ENCODE measurements at places on chromosomes 2 and 18.

DNA sequence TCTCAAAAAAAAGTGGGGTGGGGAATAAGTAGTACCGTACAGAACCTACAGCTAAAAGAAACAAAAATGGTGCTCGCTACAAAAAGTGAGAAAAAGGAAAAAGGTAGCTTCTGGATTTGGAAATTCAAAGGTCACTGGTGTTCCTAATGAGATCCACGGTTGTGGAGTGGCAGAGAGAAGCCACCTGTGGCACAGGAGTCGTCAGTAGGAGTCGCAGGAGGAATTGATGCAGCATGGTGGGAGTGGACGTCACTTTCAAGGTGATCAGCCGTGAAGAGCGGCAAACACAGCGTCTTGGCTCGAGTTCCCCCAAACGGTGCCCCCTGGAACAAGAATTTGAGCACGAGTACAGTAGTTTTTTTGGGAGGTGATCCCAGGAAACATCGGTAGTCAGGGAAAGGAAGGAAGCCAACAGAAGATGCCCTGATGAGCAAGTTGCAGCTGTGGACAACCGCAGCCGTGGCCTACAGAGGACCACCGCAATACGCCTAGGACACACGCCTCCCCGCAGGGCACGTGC, 1.4 kb upstream of the TTL start:
- no peak for DNase-seq

DNA sequence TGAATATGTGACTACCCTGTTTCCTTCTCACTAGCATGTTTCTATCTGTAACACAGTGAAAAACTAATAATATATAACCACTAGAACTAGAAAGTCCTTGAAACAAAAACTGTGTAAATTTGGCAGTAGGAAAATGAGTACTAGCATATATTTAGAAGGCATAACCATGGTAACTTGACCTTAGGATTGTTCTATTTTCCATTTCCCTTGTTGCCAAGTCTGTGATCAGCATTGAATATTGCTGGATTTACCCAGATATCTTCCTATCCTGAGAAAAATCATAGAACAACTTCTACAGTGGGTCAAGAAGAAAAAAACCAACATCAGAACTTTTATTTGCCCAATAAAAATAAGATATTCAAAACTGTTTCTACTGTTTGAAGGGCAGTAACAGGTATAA, 563.9 kb upstream of the NRXN1 start:
- DNase-seq: no peak

DNA sequence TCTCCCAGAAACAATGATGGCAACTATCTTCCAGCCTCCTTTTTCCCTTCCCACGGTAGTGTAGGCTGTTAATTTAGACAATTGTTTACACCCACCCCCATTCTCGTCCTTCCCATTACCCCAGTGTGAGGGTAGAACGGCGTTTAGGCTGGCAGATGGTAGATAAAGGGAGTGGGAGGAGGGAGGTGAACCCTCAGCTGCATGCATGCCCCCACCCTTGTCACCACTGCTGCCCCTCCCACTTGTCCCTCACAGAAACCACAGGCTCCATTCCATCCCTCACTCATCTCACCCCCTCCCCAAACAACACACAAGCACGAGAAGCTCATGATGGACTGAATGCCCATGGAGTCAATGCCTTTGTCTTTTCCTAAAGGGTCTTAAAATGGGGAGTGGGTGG, 107.9 kb upstream of the PARD3B start:
- no peak for DNase-seq

GRCh38 chr2:86789687-86790133, 1.0 kb downstream of the CD8A start:
- no peak for DNase-seq

GRCh38 chr2:128380961-128381938, 62.6 kb upstream of the HS6ST1 start:
- no peak for DNase-seq

- peak; percentile 48 for DNase-seq
These were observed 6.3 kb downstream of the RAB12 start for GRCh38 chr18:8615397-8616027.

DNA sequence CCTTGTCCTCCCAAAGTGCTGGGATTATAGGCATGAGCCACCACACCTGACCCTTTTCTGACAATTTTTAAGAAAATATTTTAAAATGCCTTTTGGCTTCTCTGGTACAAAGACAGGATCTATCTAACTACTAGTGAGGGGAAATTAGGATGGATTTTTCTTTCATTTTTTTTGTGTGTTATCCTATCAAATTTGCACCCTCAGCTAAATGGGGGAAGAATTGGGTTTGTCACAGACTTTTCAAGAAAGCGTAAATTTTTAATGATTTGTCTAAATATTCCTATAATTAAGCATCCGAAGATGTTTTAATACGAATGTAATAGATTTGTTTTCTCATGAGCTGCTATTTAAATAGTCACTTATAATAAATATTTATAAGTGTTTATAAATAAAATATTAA, 340.0 kb upstream of the ETAA1 start:
- no peak for DNase-seq

GRCh38 chr18:50656841-50657470, 97.1 kb downstream of the MAPK4 start:
- no peak for DNase-seq

DNA sequence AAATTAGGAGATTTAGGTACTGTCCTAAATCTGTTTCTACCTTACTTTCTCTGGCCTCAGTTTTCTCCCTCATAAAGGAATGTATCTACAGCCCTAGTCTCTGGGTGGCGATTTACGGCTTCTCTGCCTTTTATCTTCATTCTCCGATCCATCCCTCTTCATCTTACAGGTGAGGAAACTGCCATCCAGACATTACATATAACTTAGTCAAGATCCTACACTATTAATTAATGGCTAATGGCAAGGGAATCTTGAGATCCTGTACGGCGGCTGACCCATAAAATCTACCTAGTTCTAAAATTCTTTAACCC, 386 bp upstream of the YIPF4 start:
- no peak for DNase-seq

DNA sequence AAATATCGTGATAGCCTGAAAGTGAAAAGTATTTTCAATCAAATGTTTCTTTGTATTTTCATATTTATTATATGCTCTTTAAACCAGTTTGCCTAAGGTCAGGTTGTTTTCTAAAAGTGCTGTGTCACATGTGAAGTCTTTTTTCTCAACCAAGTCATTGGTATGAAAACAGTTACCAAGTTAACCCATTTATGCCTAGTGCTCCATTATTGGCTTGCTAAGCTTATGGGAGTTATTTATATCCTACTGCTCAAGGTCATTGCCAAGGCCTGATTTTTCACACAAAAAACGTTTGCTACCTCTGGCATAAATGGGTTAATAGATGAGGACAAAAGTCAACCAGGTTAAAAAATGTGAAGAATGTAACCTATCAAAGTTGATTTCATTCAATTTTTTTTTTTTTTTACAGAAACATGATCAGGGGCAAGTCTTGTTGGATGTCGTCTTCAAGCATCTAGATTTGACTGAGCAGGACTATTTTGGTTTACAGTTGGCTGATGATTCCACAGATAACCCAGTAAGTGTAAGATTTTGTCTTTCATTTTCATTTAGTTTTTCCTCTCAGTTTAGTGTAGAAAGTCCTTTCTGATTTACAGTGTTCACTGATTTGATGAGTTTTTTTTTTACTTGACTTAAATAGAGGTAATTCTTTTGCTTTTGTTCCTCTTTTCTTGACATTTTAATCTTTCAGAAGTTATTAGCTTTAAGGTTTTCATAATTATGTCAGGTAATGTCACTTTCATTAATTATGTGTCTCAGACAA, 102.6 kb downstream of the PTPN4 start:
- no peak for DNase-seq

DNA sequence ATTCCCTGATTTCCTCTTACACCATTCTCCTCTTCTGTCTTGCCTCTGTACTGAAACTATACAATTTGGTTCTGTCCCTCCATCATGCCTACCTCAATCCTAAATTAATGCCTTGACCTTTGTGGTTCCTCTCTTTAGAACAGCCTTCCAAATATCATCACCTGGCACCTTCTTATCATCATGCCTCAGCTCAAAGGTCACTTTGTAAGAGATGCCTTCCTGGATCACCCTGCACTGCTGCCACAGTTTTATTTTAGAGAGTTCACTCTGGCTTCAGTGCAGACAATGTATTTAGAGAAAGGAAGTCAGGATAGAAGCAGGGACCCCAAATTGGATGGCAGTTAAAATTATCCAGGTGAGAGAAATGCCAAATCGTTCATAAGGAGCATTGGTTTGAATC, 64.5 kb downstream of the LRRTM4 start:
- no peak for DNase-seq

DNA sequence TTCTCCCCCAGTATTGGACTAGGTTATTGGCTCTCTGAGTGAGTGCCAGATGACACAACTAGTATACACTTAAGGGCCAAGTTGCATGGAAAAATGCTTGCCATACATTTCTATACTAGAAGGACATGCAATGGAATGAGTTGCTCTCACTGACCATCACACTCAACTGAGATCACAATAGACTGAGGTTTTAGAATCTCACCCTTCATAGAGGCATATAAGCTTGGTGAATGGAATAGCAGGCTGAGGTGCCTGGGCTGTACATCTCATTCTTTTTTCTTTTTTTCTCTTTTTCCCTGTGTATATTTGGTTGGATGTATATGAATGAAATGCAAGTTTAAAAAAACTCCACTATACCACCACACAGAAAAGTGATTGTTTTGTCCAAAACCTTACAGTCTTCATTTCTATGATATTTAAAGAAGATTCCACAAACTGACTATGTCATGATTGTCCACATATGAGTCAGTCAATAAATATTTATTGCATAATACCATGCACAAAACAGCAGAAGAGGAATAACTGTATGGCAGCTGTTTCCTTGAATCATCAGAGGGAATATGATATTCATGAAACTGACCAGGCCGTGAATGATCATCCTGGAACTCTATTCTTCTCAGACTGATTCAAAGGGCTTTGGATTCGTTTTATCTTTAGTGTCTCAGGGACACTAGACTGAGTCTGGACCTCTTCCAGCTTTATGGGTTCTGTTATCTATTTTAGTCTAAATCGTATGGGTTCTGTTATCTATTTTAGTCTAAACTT, 122.6 kb upstream of the STK17B start:
- no peak for DNase-seq

DNA sequence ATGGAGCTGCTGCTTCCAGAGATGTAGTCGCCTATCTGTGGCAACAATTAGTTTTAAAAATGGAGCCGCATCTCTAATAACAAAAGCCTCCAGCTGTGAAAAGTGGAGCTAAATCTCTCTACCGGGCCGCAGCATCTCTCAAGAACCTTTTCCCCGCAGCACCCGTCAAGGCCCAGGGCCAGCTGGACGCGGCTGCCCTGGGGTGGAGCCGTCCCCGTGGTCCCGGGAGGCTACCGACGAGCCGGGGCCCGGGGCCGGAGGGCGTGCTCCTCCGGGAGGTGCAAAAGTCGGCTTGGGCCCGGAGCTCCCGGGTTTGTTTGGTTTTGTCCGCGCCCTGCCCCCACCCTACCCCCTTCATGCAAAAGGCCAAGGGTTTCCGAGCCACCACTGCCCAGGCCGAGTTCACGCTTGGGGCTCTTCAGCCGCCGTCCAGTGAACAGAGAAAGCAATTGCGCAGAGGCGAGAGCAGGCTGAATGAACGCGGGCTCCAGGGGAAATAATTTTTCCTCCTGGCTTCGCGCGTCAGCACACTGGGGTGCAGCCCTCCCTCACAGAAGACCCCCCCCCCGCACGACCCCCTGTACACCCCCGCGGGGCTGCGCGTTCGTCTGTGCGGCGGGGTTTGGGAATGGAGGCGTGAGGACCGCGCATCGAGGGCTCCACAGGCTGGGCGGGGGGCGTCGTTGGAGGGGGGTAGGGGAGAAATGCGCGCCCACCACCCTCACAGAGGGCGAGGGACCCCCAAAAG, 557 bp upstream of the GREB1L start:
- DNase-seq: no peak

DNA sequence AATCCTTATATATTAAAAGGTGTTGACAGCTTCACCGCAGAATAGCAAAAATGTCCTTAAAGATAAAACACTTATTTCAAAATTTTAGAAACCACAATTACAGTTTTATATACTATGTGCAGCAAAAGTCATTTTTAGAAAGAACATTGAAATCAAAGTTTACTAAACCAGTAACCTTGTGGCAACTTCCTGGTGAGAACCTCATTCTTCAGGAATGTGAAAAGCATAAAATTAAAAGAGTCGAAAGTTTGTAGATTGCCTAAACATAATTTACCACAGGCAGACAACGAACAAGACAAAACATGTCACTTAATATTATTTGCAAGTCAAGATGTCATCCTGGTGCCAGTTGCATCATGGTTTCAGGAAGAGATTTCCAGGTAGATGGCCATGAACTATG, 108.3 kb upstream of the NRP2 start:
- no peak for DNase-seq

DNA sequence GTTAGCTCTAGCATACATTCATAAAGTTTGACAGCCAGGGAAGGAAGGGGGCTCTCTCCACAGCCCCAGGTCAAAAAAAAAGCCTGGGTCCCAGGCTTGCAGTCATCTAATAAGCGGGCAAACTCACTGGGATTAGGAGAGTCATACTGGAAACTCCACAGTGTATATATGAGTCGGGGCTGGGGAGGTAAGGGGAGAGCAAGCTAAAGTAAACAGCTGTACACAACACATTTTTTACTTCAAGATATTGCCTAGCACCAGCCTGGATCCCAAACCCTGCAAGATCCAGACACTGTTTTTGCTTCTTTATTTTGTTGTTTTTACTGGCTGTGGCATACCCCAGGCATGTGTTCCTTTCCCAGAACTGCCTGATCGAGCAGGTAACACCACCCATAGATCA, 291.3 kb upstream of the TANK start:
- DNase-seq: no peak

DNA sequence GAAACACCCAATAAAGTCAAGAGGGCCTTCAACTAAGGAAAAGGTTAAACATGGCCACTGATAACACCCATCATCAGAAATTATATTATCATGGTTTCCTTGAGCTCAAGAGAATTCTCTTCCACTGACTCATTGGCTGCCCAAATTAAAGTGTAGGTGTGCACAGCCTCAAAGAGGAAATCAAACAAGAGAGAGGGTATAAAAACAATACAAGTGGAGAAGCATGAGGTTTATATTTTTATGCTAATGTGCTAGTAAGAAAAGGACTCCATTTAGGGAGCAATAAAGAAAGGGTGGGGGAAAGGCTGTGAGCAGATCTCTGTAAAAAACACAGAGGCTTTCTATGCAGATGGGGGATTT, 168.8 kb upstream of the VRK2 start:
- no peak for DNase-seq

DNA sequence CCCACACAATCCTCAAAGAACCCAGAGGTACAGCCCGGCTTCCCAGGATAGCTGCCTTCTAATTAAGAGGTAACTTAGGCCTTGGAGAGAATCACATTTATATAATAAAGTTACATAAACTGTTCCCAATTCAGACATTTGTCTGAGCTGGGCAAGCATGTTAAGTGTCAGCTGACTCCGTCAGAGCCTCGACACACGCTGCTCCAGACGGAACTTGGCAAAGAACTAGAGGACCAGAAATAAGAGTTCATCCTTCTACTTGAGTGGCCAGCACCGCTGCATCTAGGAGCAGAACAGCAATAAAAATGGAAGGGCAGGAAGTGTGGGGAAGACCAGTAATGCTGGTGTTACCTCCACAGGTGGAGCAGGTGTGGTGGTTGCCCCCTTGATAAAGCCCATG, 80.5 kb downstream of the MYO5B start:
- no peak for DNase-seq

- DNase-seq: no peak
These were observed 208.6 kb downstream of the DCDC2C start for GRCh38 chr2:3911882-3912455.

GRCh38 chr2:12363138-12363537, 353.6 kb upstream of the TRIB2 start:
- DNase-seq: no peak

Measured in cerebellar nuclear complex (tissue), 1 donor.